RWPE2 (cell line): ENCODE measurements at places on chromosomes 1 and 21.

- DNase-seq: no peak
Measured at GRCh38 chr1:162159515-162159914, 90.0 kb downstream of the NOS1AP start.

GRCh38 chr1:86567341-86567740 is 20.5 kb downstream of the CLCA4 start:
- no peak for DNase-seq

GRCh38 chr1:211625040-211625439 is 46.1 kb upstream of the SLC30A1 start:
- DNase-seq: no peak

- DNase-seq: no peak
Measured at GRCh38 chr1:160540859-160541233, 17.8 kb upstream of the SLAMF6 start.

GRCh38 chr1:18302788-18303413 is 177.8 kb upstream of the KLHDC7A start:
- no peak for DNase-seq

- no peak for DNase-seq
Measured at GRCh38 chr1:247156787-247157232, 15.0 kb downstream of the ZNF124 start.

- DNase-seq: peak; percentile 73
Measured at GRCh38 chr1:223700942-223701637, 11.2 kb upstream of the CAPN2 start.

DNA sequence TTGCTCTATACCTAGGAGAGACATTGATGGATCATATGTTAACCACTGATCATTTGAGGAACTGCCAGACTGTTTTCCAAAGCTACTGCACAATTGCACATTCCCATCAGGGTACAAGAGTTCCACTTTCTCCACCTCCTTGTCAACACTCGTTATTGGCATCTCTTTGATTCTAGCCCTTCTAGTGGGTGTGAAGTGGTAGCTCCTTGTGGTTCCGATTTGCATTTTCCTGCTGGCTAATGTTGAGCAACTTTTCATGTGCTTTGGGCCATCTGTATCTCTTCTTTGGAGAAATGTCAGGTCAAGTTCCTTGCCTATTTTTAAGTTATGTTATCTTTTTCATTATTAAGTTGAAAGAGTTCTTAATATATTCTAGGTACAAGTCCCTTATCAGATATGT is 90.1 kb downstream of the DMRTB1 start:
- DNase-seq: no peak

DNA sequence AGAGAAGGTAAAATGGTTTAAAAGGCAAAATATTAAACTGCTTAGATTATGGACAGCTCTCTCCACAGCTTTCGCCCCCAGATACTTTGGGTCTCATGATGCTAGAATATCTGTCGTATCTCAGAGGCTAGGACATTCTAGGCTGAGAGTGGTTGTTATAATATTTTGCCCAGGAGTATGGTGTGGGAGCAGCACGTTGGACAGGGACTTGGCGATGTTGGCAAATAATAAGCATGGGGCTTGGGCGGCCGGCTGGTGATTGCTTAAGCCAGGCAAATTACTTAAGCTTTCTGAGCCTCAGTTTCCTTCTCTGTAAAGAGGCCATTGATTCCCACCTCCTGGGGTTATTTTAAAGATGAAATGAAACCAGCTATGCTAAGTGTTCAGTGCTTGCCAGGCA is 133.2 kb downstream of the ROR1 start:
- no peak for DNase-seq

GRCh38 chr1:64745181-64745985 is 508 bp downstream of the RAVER2 start:
- peak; percentile 54 for DNase-seq

- no peak for DNase-seq
Measured at GRCh38 chr21:43865540-43866259, 677 bp downstream of the AGPAT3 start.
